Stimulated activated CD8-positive, alpha-beta memory T cell treated with anti-CD3 and anti-CD28 coated beads, Interleukin-7, amount 100 ng/mL, for 48 hours (primary cell): ENCODE measurements at places on chromosomes 2 and 18.

GRCh38 chr18:25166113-25166512 is 185.9 kb downstream of the ZNF521 start:
- no peak for DNase-seq

DNA sequence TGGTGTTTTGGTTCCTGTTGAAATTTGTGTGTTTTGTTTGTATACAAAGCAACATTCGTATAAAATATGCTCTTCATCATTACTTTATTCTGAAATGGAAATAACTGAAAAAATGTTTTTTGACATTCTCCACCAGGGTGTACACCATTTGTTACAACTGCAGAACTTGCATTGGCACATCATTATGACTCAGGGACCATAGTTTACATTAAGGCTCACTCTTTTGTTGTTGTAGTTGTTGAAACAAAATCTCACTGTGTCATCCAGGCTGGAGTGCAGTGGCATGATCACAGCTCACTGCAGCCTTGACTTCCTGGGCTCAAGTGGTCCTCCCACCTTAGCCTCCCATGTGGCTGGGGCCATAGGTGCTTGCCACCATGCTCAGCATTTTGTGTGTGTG is 676.6 kb downstream of the TDRD15 start:
- no peak for DNase-seq

DNA sequence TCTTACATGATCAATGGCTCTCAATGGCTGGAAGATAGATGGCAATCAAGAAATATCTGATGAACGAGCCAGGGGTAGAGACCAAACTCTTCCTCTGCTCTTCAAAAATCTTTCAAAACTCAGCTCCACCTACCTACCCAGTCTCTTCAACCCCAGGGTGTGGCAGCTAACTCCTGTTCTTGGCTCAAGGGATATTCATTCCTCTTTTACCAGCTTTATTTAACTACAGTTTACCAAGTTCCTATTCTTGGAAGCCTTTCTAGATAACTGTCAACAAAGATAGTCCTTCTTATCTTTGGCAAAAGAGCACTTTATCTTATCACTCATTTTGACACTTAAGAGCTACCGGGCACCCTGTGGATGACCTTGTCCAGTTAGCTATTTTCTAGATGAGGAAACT is 36.3 kb downstream of the EPHA4 start:
- no peak for DNase-seq

GRCh38 chr2:12318427-12319057 is 398.2 kb upstream of the TRIB2 start:
- no peak for DNase-seq

DNA sequence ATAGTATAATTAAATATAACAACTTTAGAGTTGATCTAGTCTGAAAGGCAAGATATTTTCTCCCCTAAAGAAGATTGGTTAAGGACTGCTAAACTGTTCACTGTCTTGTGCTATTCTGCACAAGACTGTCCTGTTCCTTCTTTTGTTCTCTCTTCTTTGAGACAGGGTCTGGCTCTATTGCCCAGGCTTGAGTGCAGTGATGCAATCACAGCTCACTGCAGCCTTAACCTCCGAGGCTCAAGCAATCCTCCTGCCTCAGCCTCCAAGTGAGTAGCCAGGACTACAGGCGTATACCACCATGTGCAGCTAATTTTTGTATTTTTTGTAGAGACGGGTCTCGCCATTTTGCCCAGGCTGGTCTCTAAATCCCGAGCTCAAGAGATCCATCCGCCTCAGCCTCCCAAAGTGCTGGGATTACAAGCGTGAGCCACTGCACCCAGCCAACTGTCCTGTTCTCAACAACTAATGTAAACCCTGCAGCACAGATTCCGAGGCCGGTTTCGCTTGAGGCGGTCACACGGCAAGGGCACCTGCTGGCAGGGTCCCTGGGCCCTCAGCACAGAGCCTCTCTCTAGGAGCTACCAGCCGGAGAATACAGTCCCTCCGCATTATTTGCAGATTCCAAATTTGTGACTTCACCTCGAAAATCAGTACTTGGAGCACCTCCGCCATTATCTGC is 16.4 kb downstream of the PXDN start:
- DNase-seq: no peak
